ENCODE measurements at places on chromosomes 6 and 20. TPM values are rescaled to one million over a fixed set of nuclear protein-coding genes. Genes with fewer than 3 reads are reported as not detected.

DNA sequence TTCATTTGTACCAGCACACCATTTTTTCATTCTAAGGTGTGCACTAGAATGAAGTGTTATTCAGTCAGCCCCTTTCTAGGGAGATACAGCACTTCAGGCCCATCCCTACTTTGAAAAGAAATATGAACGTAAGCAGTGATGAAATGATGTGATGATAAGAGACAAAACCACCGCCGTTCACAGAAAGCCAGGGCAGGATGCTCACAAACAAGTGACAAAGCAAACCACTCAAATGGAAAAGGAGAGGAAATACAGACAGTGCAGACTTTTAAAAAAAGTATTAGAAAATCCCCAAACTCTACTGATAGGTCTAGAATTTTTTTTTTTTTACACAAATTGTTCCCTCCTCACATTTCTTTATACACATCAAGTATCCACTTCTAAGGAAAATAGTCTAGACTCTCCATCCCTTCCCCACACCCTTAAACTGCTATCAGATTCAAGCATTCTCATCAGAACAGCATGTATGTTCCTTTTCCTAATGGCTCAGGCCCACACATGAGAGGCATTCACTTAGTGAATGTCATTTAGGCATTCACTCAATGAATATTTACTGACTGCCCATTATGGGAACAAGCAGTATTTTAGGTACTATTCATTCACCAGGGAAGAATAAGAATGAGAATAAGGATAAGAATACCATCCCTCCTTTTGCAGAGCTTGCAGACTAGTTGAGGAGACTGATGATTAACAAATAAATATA lies 243.5 kb downstream of the GMPR start:
- H3K27ac ChIP-seq, result no peak overlapping the region
- H3K36me3 ChIP-seq, result no peaks in the 10 kb centered on the region
- H3K27me3 ChIP-seq, result no peaks in the 10 kb centered on the region
- no peaks in the 10 kb centered on the region for H3K4me1 ChIP-seq
- DNase-seq, result no peak
- H3K4me3 ChIP-seq, result no peak overlapping the region

GRCh38 chr20:38888059-38888831 lies 38.0 kb upstream of the FAM83D start:
- no peak for DNase-seq
- H3K27ac ChIP-seq, result no peak overlapping the region
- no peak overlapping the region for H3K4me3 ChIP-seq
- no peaks in the 10 kb centered on the region for H3K4me1 ChIP-seq

SDCBP2 gene
- 11.8 TPM for total RNA-seq

GRCh38 chr6:428047-428603 lies 36.6 kb downstream of the IRF4 start:
- H3K36me3 ChIP-seq, result no peaks in the 10 kb centered on the region
- no peak overlapping the region for H3K27ac ChIP-seq
- H3K4me1 ChIP-seq, result no peaks in the 10 kb centered on the region
- no peaks in the 10 kb centered on the region for H3K27me3 ChIP-seq

- DNase-seq, result no peak
- no peaks in the 10 kb centered on the region for H3K4me1 ChIP-seq
- no peaks in the 10 kb centered on the region for H3K36me3 ChIP-seq
- no peak overlapping the region for H3K4me3 ChIP-seq
These were observed 338.3 kb downstream of the RNF144B start for GRCh38 chr6:18725449-18725848.

- H3K27me3 ChIP-seq, result no peaks in the 10 kb centered on the region
- no peak for DNase-seq
- H3K36me3 ChIP-seq, result no peaks in the 10 kb centered on the region
- H3K27ac ChIP-seq, result no peak overlapping the region
These were observed 182.7 kb downstream of the TFAP2B start for GRCh38 chr6:51001399-51001798.

DNA sequence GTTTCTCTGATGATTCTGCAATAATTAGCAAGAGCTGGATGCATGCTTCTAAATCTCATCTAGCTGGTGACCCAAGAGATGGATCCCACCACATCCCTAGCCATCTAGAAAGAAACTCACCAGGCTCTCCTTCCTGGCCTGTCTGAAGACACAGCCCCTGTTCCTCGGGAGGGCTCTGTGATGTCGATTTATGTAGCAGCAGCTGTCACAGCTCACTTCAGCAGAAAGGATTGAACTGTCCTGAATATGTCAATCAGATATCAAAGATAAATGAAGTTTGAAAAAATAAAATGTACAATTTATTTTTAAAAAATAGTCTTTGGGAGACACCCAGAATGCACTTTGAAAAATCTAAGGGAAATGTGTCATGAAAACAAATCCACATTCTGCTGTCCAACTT lies 67.3 kb upstream of the TSHZ2 start:
- H3K4me3 ChIP-seq, result no peak overlapping the region
- H3K27ac ChIP-seq, result no peak overlapping the region
- no peaks in the 10 kb centered on the region for H3K36me3 ChIP-seq
- DNase-seq, result no peak

C20orf204 gene
- total RNA-seq, result 1.1 TPM
